ENCODE measurements at places on chromosomes 7 and 10.

GRCh38 chr10:48322017-48322416 is 15.5 kb downstream of the MAPK8 start:
- no peak for DNase-seq

GRCh38 chr10:73408978-73409521 is 4.8 kb downstream of the ANXA7 start:
- no peak for DNase-seq

- peak; percentile 30 for DNase-seq
These were observed 127.8 kb upstream of the ZNF746 start for GRCh38 chr7:149625340-149625946.

DNA sequence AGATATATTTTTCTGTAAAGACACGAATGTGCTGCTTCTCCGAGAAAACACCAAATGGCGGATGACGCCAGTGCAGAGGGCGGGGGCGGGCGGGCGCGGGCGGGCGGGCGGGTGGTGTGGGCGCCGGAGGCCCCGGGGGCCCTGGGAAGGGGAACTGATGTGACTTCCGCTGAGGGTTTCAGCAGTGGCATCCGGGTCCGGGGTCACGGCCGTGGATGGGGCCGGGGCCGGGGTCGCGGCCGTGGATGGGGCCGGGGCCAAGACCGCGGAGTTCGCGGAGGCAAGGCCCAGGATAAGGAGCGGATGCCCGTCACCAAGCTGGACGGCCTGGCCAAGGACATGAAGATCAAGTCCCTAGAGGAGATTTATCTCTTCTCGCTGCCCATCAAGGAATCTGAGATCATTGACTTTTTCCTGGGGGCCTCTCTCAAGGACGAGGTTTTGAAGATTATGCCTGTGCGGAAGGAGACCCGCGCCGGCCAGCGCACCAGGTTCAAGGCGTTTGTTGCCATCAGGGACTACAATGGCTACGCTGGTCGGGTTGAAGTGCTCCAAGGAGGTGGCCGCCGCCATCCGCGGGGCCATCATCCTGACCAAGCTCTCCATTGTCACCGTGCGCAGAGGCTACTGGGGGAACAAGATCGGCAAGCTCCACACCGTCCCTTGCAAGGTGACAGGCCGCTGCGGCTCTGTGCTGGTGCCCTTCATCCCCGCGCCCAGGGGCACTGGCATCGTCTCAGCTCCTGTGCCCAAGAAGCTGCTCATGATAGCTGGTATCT is 20.3 kb upstream of the IGF2BP3 start:
- peak; percentile 37 for DNase-seq

DNA sequence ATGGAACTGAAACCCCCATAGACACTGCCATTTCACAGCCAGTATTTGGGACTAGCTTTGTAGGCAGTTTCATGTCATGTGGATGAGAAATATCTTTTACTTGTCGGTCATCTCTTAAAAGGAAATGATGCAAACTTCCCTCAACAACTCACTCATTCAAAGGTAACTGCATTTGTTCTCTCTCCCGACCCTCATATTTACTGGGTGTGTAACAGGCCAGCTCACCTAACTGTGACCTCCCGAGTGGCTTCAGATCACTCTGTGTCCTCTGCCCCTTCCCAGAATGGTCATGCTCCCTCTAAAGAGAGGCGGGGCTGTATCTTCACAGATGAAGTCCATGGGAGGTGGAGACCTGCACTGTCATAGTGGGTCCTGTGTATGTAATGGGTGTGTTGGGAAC is 14.7 kb downstream of the LRRC18 start:
- DNase-seq, result no peak

Data from activated gamma-delta T cell treated with anti-CD3 and anti-CD28 coated beads, Interleukin-2, amount 50 U/mL, for 16 hours (primary cell).